ENCODE measurements at places on chromosomes 16 and 17.
A peak's percentile ranks its signal among the peaks of the same experiment; 100 is the strongest.

DNA sequence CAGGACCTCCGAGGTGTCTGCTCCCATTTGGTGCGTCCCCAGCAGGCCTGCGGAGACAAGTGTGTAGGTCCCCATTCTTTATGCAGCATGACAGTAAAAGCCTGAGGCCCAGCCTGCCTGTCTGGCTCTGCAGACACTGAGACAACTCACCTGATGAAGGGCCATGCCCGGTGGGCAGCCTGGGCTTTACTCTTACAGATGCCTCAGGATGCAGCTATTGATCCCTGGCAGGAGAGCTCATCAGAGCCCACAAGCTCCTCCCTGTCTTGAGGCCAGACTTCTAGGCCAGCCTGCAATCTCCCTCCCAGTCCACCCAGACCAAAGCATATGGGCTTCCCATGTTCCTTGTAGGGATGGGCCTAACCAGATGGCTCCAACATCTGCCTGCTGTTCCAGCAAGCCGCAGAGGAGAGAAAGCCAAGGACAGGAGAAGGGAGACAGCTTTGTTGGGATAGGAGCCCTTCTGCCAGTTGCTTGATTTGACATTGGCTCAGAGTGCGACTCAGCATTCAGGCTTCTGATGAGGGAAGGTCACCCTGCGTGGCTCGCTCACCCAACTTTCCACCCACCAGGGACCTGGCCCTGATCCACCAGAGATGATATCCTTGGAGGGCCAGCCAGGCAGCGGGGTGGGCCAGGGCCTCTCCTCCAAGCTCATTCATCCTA, 87.5 kb downstream of the SOCS1 start:
- no peak for DNase-seq

GRCh38 chr17:5065227-5065744, 13.0 kb upstream of the ZFP3 start:
- DNase-seq: no peak

- DNase-seq: no peak
These were observed 40.1 kb downstream of the ZNF267 start for GRCh38 chr16:31913668-31914067.

DNA sequence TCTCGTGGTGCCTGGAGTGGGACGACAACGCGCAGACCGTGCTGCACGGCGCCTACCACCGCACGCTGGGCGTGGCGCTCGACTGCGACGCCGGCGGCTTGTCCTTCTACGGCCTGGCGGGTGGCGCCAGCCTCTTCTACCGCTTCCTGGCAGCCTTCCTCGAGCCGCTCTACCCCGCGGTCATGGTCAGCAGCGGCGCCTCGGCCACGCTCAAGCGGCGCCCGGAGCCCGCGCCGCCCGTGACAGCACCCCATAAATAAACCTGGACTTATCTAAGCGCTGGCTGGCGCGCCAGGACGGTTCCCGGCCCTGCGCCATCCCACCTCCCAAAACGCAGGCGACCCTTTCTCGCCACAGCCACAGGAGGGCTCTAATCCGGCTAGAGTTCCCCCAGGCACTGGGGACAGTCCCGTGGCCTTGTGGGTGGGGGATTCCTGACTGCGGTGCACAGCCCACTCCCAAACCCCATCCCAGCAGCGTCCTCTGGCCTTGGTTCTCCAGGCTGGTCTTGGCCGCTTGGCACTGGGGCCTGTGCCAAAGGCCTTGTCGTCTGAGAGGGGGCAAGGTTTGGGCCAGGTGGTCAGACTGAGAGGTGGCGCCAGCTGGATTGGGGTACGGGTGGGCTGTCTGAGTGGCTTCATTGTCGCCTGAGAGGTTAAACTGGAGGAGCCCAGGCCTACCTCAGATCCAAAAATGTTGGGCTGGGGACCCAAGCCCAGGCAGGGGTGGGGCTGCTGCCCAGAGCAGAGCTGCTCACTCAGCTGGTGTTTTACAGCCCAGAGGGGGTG, 10.1 kb upstream of the SLC16A5 start:
- DNase-seq: peak; percentile 22

GRCh38 chr17:81094509-81095382, 59.8 kb downstream of the BAIAP2 start:
- DNase-seq: peak; percentile 89
